ENCODE measurements at places on chromosomes 1 and 21. TPM values are rescaled to one million over a fixed set of nuclear protein-coding genes. Genes with fewer than 3 reads are reported as not detected.

Gene FAM72D
- total RNA-seq = 0.77 TPM

DNA sequence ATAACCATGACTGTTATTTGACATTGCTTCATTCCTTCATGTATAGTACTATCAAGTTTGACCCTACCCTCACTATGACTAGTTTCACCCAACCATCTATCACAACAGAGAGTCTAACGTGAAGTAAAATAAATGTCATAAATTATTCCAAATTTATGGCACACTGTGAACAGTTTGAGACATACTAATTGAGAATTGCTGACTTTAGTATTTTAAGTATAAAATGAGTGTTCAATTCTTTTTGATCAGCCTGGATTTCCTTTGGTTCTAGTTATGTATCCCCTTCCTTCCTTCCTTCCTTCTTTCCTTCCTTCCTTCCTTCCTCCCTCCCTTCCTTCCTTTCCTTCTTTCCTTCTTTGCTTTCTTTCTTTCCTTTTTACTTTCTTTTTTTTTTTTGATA is 14.5 kb downstream of the CR1 start:
- DNase-seq = no peak

Gene TGFB2
- total RNA-seq = 10.2 TPM

DNA sequence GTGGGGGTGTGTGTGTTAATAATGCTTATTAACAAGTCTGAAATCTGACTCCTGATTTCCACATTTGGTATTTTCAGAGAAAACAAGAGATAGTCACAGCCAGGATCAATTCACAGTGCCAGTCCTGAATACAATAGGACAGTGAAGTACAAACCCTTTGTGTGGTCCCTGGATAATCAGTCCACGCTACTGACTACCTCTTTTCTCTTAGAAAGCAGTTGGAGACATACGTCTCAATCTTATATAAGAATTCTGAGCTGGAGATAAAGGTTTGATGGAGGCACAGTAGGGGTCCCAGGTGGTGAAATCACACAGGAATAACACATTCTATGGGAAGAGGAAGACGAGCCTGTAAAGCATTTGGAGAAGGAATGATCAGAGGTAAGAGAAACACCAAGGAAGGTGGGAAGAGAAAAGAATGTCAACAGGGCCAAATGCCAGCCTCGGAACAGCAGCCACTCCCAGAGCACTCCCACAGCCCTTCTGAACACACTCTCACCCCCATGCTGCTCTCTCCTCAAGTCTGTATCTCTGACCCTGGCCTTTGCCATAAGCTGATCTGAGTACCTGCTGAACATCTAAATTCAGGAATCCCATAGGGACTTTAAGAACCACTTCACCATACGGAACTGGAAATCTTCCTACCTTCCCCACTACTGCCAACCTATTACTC is 48.6 kb downstream of the TRAF5 start:
- no peak for DNase-seq

DNA sequence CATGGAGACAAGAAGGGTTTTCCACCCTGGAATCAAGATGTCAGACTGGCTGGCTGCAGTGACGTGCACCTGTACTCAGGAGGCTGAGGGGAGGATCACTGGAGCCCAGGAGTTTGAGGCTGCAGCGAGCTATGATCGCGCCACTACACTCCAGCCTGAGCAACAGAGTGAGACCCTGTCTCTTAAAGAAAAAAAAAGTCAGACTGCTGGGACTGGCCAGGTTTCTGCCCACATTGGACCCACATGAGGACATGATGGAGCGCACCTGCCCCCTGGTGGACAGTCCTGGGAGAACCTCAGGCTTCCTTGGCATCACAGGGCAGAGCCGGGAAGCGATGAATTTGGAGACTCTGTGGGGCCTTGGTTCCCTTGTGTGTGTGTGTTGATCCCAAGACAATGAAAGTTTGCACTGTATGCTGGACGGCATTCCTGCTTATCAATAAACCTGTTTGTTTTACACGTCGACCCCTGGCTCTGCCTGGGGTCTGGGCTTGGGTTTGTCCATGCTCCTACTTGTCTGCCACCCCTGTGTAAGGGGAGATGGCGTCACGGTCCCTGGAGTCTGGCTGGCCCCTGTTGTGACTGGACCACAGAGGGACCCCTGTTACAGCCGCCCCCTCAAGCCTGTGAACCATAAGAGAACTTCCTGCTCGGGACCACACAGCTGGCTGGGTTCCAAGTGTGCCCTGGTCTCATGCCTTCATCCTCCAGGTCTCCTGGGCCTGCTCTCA is 20.9 kb upstream of the VPS13D start:
- peak; percentile 86 for DNase-seq

GRCh38 chr1:161020509-161021164 is at the start of gene F11R:
TSS of gene F11R (minus strand) at chr1:161021152. CDS start at chr1:161021073, 79 bp downstream.
- DNase-seq = peak; percentile 79

Gene ELF3
- 74.1 TPM for total RNA-seq

Gene KRTAP6-1
- total RNA-seq = not detected

Gene EDARADD
- 0.89 TPM for total RNA-seq

- peak; percentile 92 for DNase-seq
These were observed 12.9 kb upstream of the SPEN start for GRCh38 chr1:15834406-15835204.

GRCh38 chr1:29475326-29475725 is 239.0 kb downstream of the PTPRU start:
- no peak for DNase-seq

GRCh38 chr1:101964708-101965107 is 32.0 kb downstream of the OLFM3 start:
- no peak for DNase-seq

Gene SPRTN
- total RNA-seq = 8.9 TPM

GRCh38 chr1:60292140-60292539 is 218.6 kb upstream of the C1orf87 start:
- no peak for DNase-seq

Gene TRIM58
- 4.0 TPM for total RNA-seq

DNA sequence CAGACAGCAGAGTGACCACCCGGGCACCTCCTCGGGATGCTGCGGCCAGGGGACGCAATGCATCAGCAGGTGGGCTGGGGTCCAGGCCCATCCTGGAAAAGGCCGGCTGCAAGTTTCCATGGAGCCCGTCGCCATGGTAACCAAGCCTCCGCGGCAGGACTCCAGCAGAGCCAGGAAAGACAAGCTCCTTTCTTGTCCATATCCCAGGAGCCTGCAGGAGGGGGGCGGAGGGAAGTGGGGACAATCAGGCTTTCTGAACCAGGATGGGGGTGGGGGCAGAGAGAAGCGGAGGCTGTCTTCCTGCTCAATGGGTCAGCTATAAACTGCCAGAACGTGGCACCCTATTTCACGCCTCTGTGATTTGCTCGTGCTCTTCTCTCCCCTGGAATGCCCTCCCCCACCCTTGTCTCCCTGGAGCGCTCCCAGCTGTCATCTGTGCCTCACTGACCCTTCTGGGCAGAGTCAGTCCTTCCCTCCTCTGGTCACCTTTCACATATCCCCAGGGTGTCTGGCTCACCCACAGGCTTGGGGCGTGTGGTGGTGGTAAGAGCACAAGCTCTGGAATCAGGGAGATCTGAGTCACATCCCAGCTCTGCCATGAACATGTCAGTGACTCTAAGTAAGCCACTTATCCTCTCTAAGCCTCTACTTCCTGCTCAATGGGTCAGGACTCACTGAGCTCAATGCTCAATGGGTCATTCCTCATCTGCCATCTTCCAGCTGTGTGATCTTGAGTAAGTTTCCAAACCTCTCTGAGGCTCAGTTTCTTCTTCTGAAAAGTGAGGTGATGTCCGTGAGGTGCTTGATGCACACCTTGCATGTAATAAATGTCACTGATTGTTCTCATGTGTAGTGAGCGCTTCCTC is 58.9 kb upstream of the LAPTM5 start:
- no peak for DNase-seq

DNA sequence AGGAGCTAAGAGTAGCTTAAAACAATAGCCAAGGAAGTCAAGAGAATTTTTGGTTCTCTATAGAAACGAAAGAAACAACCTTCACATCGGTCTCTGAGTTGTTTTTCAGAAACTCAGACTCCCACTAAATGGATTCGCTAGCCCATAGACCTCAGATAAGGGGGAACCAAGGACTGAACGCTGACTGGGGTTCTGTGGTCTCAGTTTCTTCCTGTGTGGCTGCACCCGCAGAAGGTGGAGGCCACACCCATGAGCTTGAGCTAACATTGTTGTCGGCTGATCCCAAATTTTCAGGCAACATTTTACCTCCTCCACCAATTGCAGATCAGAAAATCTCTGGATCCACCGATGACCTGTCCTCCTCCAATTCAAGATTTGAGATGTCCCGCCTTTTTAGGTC is 456.1 kb downstream of the AJAP1 start:
- DNase-seq = no peak

GRCh38 chr1:183205196-183205781 is 19.2 kb downstream of the LAMC2 start:
- no peak for DNase-seq

DNA sequence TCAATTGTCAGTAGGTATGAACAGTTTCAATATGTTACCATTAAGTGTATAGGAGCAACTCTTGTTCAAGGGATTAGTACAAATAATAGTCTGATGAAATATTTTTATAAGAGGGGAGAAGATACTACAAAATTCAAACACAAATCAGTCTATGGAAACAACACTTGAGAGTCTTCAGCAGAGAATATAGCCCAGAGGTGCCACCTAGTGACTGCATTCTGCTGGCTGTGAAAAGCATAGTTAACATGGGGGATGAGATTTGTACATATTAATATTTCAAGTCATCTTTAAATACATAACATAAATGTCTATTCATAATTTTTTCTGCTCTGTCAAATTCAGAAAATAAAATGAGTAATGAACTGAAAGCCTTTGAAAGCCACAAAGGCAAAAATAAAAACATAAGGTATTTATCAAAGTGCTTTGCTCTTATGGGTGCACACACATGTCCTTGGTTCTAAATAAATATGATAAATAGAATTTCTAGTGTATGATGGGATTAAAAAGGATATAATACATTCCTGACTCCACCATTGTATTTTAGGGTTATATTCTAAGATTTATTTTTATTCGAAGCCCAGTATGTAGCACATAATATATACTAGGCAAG is 440.9 kb upstream of the ZRANB2 start:
- no peak for DNase-seq

GRCh38 chr1:156423422-156424352 is 54.7 kb downstream of the RHBG start:
- DNase-seq = no peak

DNA sequence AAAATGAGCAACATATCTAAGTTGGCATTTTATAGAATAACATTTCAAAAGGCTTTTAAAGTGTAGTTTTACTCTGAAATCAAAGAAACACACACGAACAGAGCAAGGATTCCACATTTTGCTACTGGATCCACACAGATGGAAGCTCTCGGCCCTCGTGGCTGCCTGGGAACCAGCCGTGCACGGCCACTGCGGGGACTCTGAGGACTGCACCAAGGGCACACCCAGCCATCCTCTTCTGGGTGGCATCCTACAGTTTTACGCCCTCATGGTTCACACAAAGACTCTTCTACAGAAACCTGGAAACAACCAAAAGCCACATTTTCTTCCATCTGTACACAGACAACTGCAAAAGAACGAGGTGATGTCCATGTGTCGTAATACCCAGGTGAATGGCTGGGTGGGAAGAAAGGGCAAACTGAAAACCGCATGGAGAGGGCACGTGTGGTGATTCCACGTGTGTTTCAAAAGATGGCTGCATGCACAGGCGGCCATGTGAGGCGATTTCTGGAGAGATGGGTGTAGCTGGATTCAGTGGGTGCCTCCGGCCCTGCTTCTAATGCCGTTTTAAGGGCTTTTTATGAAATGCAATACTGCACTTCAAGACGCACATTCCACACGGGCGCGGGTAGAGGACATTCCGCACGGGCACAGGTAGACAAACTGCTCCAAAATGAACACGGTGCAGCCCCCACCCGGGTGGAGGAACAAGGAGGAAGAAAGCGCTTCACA is 8.1 kb downstream of the POFUT2 start:
- DNase-seq = peak; percentile 34

- no peak for DNase-seq
These were observed 230.8 kb downstream of the BARHL2 start for GRCh38 chr1:90486134-90486824.

DNA sequence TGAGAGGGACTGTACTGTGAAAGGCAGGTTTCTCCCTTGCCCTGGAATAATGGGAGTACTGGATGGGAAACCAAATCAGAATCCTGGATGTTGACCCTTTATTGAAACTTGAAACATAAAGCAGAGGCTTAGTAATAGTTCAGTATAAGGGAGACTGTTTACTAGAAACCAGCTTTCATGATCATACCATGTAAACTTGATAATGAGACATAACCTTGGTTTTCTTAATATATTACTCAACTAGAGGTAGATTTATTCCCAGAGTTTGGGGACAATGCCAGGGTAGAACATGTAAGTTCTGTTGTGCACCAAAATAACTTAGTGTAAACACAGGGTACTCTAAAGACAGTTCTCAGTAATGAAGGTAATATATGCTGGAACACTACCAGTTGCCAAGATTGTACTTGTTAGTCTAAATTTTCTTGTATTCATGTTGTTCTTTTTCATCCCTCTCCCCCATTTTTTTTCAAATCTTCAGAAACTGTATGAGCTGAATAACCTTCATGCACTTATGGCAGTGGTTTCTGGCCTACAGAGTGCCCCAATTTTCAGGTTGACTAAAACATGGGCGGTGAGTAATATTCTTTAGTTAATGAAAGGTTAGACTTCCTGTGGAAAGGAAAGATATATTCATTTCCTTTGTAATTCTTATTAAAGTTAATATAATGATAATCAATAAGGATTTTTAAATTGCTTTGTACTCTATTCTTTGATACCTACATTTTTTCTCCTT is 49.6 kb downstream of the ANGPTL1 start:
- DNase-seq = no peak

DNA sequence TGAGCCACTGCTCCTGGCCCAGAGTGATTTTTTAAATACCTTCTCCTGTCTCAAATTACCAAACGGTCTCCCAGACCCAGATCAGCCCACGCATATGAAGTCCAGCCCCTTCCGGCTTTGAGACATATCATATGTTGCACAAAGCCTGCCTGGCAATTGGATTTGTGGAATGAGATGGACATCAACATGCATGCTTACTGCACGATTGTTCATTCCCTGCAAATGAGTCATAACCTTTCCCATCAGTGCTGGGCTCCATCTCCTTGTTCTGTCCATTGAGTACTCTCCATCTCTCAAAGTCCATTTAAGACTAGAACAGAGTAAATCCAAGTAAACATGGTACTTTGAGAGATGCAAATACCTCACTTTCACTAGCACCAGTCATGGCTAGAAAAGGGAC is 612.2 kb upstream of the USP24 start:
- DNase-seq = no peak

- no peak for DNase-seq
These were observed 23.8 kb downstream of the STUM start for GRCh38 chr1:226572325-226572726.

GRCh38 chr1:76142771-76143540 is 68.4 kb downstream of the ST6GALNAC3 start:
- DNase-seq = no peak

Measured in lower lobe of right lung (tissue), 2 donors.